Esophagus mucosa (tissue), 1 donor: ENCODE measurements at places on chromosomes 5 and 9.
A peak's percentile ranks its signal among the peaks of the same experiment; 100 is the strongest.

DNA sequence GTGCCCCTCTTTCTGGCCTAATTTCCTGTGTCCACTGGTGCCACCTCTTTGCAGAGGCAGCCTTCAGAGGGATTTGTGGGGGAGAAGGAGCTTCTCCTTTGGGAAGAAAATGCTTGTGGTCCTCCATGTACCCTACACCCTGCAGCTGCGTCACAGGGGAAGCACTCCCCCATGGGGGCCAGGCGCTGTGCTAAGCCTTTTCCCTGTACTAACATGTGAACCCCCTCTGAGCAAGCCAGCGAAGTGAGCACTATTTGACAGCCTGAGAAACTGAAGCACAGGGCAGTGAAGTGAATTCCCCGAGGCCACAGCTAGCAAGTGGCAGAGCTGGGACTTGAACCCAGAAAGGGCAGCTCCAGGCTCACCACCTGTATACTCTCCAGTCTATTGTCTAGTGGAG, 32.3 kb downstream of the ERGIC1 start:
- ATAC-seq = no peak

DNA sequence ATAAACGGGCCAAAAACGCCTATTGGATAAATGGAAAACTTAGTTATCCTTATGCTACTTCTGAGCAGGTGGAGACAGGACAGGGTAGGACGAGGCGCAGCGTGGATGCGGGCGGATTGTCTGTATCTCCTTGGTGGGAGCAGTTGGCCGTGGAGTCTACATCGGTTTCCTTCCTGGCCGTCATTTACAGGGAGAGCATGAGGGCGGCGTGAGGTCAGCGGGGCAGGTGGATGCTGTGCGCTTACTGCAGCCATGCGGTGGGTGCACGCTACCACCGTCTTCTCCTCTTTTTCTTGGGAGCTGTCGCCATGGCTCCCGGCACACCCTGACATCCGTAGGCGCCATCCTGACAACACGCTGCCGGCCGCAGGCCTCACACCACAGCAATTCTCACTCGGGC, 121.3 kb downstream of the ADAMTS2 start:
- ATAC-seq = no peak

DNA sequence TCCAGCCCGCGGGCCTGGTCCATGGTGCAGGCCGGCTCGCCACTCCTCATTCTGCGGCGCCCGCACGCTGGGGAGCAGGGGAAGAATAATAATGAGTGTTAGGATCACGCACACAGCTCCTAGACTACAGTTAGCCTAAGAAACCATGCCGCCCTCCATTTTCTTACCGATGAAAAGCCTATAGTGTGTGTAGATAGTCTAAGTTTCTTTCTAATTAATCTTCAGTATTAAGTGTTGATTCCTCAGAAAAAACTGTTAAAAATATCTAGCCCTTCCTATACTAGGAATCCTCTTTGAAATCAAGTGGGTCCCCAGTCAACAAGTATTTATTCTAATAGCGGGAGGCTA, 9.3 kb downstream of the ZBED3 start:
- no peak for ATAC-seq

DNA sequence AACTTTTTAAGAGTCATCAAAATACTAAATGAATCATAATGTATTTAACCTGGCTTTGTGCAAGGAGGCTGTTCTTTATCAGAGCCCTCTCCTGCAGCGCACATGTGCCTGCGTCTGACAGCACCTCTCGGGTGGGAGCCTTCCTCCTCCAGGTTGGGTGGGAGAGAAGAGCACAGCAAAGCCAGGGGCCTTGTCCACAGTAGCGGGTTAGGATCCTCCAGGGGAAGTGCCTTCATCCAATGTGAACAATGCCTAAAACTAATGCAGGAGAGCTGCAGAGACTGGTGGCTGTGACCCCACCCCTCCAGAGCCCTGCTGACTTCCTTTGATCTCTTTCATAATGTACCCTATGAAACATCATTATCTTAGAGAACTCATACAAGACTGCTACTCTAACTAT, 10.2 kb downstream of the UBE2QL1 start:
- no peak for ATAC-seq

GRCh38 chr5:40446910-40447309, 232.8 kb upstream of the PTGER4 start:
- peak; percentile 63 for ATAC-seq

- no peak for ATAC-seq
Measured at GRCh38 chr5:153880106-153880505, 158.6 kb downstream of the FAM114A2 start.

DNA sequence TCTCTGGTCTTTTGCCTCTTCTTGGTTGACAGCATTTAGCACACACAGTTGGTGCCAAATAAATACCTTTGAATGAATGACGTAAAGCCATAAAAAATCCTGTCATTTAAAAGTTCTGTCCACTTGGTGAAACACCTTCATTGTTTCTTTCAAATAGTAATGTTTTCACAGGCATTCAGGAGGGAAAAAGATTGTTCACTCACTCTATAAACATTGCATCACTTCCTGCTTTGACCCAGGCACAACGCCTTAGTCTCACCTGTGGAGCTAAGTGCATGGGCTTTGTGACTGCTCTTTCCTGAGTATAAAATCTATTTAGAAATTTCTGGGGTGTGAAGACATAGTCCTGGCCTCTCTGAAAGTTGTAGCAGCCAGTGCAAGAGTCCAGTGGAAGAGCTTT, 88.9 kb upstream of the CXCL14 start:
- ATAC-seq = peak; percentile 74
